ENCODE measurements at places on chromosomes 12 and 14. TPM values are rescaled to one million over a fixed set of nuclear protein-coding genes. Genes with fewer than 3 reads are reported as not detected.

DNA sequence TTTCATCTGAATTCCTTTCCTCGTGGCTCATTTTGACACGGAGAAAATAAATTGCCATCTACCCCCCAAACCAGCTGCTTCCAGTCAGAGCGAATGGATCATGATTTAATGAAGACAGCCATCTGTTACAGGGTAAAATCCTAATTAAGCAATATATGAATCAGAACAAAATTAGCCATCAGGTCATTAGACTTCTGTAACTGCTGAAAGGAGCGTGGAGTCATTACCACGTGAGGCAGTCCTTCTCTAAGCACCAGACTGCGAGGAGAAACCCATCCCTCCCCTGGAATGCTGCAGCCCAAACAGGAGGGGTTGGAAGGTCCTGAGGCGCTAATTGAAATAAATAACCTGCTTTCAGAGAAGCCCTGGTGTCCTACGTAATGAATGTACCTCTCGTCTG lies 51.1 kb upstream of the TCL1A start:
- H3K27ac ChIP-seq = no peak overlapping the region
- H3K27me3 ChIP-seq = no peaks in the 10 kb centered on the region
- DNase-seq = peak; percentile 39
- no peaks in the 10 kb centered on the region for H3K4me1 ChIP-seq
- no peak overlapping the region for H3K4me3 ChIP-seq
- no peaks in the 10 kb centered on the region for H3K36me3 ChIP-seq

DNA sequence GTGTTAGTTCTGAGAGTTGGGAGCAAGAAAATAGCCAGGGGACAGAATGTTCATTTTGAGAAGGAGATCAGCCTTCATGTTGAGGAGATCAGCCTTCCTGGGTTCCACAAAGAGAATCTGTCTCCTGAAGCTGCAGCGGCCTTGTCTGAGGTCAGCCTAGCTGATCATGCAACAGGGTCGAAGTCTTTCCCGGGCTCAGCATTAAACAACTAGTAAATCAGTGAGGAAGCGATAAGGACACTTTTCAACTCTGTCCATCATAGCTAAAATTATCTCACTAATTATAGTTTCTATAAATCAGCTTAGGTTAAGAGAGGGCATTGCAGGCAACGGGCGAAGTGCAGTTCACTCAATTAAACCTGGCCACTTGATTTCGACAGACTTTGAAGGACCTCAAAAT lies 7.5 kb downstream of the GSC start:
- no peaks in the 10 kb centered on the region for H3K36me3 ChIP-seq
- no peak overlapping the region for H3K27ac ChIP-seq
- H3K4me3 ChIP-seq = no peak overlapping the region
- no peaks in the 10 kb centered on the region for H3K4me1 ChIP-seq
- peaks cover 30% of the 10 kb centered on the region for H3K27me3 ChIP-seq

GRCh38 chr14:65303899-65304222 lies 108.7 kb upstream of the FUT8 start:
- no peak for DNase-seq
- no peak overlapping the region for H3K4me3 ChIP-seq
- H3K36me3 ChIP-seq = no peaks in the 10 kb centered on the region

Gene CIT
- 81.6 TPM for total RNA-seq

DNA sequence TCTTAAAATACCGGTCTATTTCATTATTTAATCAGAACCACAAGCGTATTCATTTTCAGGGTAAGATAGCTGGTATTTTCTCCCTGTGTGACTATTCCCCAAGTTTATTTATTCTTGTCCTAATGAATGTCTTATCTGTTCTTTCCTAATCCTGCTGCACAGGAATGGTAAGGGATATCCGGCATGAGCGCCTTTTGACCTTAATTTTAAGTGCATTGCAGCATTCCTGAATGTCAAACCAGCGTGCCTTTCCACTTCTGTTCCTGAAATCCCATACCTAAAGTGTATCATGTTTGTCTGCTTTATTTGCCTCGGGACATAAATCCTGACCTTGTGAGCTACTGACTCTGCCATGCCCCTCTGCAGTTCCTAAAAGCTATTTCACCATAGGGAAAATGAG lies 1713.2 kb upstream of the FLRT2 start:
- H3K4me3 ChIP-seq = no peak overlapping the region
- DNase-seq = no peak
- no peak overlapping the region for H3K27ac ChIP-seq
- H3K4me1 ChIP-seq = no peaks in the 10 kb centered on the region

- no peak overlapping the region for H3K4me3 ChIP-seq
- H3K27me3 ChIP-seq = no peaks in the 10 kb centered on the region
- no peak overlapping the region for H3K27ac ChIP-seq
- DNase-seq = no peak
- H3K4me1 ChIP-seq = no peaks in the 10 kb centered on the region
- H3K36me3 ChIP-seq = no peaks in the 10 kb centered on the region
Measured at GRCh38 chr12:94781835-94782234, 131.5 kb upstream of the TMCC3 start.

DNA sequence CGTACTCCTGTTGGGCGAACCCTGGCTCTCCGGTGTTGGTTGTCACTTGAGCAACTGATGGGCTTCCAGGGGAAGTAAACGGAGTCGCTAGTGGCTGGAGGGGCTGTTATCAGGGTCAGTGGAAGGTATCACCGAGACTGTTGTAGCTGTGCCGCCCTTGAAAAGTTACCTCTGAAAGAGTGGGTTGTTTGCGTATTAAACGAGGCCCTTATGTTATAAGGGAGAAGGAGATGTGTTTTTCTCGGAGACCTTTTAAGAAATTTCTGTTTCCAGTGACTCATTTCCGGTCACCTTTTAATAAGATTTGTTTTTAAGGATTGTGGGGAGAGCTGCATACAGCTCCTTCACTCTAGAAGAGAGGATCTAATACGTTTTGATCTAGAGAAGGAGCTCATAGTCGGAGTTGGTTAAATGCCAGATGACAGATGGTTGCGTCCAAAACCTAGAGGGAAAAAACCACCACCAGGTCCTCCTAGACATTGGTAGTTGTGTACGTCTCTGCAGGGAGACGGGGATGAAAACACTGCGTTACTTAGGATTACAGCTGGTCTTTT lies 750 bp upstream of the DBX2 start:
- no peaks in the 10 kb centered on the region for H3K36me3 ChIP-seq
- no peak overlapping the region for H3K27ac ChIP-seq
- peak overlapping the region; percentile 12 for H3K4me3 ChIP-seq
- no peaks in the 10 kb centered on the region for H3K4me1 ChIP-seq

Gene PZP
- 0.31 TPM for total RNA-seq

- no peak for DNase-seq
- peaks cover 6% of the 10 kb centered on the region for H3K4me1 ChIP-seq
- no peaks in the 10 kb centered on the region for H3K36me3 ChIP-seq
- H3K27ac ChIP-seq = no peak overlapping the region
Measured at GRCh38 chr12:807041-807735, 54.8 kb downstream of the WNK1 start.

DNA sequence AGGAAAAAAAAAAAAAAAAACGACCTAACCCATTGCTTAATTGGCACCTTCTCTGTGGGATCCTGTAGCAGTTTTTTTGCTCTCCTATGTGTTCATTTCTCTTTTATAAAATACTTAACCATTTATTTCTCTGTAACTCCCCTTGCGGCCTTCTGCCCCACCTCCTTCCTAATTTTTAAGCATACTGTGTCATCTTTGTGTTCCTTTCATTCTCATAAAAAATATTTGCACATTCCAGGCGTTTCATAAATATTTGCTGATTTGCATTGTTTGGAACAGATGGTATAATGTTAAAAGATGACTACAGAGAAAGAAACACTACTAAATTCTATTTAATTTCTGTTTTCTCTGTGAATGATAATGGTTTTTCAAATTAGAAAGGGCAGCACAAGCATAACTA lies 77.9 kb downstream of the NPAS3 start:
- H3K27ac ChIP-seq = no peak overlapping the region
- H3K4me1 ChIP-seq = no peaks in the 10 kb centered on the region

DNA sequence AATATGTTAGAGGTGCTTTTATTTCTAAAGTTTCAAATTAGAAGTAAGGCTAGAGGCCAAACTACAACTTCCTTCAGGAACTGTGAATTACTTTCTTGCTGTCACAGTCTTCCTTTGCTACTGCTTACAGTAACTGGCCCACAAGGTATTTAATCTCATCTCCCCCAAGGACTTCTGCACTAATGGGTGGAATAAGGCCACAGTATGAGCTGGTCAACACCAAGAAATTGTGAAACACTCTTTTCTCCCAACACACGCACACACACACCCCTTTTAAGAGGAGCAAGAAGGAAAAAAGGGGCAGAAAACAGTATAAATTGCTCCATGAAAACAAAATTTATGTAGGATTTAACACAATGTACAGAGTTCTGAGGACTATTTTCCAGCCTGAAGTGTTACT lies 45.6 kb downstream of the SCAF11 start:
- no peak overlapping the region for H3K4me3 ChIP-seq
- peaks cover 50% of the 10 kb centered on the region for H3K36me3 ChIP-seq
- H3K27me3 ChIP-seq = no peaks in the 10 kb centered on the region
- no peak for DNase-seq

- H3K4me3 ChIP-seq = no peak overlapping the region
- no peaks in the 10 kb centered on the region for H3K4me1 ChIP-seq
- DNase-seq = no peak
- no peak overlapping the region for H3K27ac ChIP-seq
- H3K36me3 ChIP-seq = no peaks in the 10 kb centered on the region
Measured at GRCh38 chr14:61315313-61315712, 6.1 kb upstream of the PRKCH start.

DNA sequence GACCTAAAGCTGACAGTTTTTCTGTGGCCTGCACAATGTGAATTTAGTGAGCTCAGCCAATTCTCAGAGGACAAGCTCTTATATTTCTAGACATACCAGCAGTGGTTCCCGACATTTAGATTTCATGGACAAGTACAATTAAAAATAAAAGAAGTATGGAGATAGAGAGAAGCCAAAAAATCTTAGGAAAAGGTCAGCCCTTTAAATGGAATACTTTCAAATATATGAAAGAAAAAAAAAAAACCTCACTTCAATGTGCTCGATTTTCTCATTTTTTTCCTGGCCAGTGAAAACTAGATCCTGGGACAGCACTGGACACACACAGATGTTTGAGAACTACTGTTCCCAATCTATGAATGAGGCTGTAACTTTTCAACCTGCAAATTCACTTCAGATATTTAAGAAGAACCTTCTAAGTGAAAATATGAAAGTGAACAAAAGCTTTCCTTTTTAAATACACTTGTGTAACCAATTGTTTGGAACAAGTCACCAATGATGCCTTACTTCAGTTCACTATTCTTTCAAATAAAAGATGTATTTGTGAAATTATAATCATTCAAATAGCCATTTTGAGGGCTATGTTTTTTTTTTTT lies 109.4 kb downstream of the SLC38A1 start:
- no peaks in the 10 kb centered on the region for H3K27me3 ChIP-seq
- DNase-seq = no peak
- H3K36me3 ChIP-seq = no peaks in the 10 kb centered on the region
- H3K27ac ChIP-seq = no peak overlapping the region

Gene PRB2
- total RNA-seq = not detected

DNA sequence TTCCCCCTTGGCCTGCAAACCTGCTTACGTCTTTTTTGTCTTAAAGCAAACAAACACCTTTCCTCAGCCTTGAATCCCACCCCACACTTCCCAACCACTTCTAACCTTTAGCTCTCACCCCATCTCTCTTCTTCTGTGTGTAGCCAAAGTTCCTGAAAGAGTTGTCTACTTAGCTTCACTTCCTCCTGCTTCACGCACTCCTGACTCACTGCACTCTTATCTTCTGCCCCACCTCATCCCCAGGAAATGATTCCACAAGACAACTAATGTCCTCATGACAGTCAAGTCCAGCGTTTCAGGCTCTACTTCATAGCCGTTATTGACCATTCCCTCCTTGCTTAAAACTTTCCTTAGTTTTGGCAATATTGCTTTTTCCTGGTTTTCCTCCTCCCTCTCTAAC lies 22.4 kb downstream of the EIF2B2 start:
- DNase-seq = no peak
- H3K4me3 ChIP-seq = no peak overlapping the region
- peaks cover 3% of the 10 kb centered on the region for H3K36me3 ChIP-seq
- no peaks in the 10 kb centered on the region for H3K4me1 ChIP-seq
- no peak overlapping the region for H3K27ac ChIP-seq

DNA sequence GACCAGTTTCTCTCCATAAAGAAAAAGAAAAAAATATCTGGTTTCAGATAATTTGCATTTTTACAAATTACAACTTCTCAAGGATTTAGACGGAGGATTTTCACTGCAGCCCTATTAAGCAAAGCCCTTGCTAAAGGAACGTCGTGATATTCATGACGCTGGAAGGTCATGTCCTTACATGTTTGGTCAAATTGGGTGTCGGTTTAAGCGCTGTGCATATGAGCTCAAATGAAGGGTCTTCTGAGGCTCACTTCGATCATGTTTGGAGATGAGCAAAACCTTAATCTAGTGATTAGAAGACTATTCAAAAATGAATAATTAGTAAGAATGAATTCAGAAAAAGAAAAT lies 67.3 kb upstream of the USP15 start:
- H3K27ac ChIP-seq = no peak overlapping the region
- H3K36me3 ChIP-seq = no peaks in the 10 kb centered on the region
- DNase-seq = no peak
- peaks cover 15% of the 10 kb centered on the region for H3K4me1 ChIP-seq
- H3K27me3 ChIP-seq = peaks cover 25% of the 10 kb centered on the region

- no peak for DNase-seq
- H3K4me3 ChIP-seq = no peak overlapping the region
- no peak overlapping the region for H3K27ac ChIP-seq
- no peaks in the 10 kb centered on the region for H3K27me3 ChIP-seq
Measured at GRCh38 chr14:50822501-50823042, 8.4 kb downstream of the NIN start.

DNA sequence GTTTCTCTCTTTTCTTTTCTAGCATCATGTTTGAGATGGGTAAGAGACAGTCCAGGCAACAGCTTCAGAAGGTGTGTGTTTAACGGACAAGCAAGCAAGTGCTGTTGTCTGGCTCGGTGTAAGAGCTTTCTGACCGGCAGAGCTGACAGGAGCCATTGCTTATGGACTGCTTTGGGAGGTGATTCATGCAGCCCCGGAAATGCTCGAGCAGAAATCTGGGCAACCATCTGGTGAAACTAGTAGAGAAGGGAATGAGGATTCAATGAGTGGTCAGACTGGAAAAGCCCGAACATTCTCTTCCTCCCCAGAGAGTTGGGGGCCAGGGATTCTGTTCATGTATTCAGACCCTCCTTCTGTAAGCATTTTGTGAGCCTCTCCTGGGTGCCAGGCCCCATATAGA lies 24.4 kb downstream of the TUNAR start:
- no peaks in the 10 kb centered on the region for H3K27me3 ChIP-seq
- no peaks in the 10 kb centered on the region for H3K4me1 ChIP-seq
- no peaks in the 10 kb centered on the region for H3K36me3 ChIP-seq
- no peak overlapping the region for H3K4me3 ChIP-seq

DNA sequence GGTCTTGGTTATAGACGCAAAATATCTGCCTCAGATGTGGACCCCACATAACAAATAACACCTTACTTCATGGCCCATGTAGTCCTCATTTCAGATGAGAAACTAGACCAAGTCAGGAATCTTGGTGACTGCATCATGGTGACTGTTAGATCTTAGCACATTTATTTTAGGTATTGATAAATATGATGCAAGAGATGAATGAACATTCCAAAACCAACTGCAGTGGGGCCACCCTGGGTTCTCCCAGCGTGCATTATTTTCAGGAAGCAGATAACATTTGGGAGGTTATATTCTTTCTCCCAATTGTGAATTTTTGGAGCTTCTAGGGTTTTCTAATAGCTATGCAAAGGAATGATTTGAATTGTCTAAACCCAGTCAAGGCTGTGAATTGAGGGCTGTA lies 55.2 kb upstream of the PTGR2 start:
- H3K4me3 ChIP-seq = no peak overlapping the region
- no peaks in the 10 kb centered on the region for H3K27me3 ChIP-seq
- peaks cover 6% of the 10 kb centered on the region for H3K4me1 ChIP-seq
- no peak overlapping the region for H3K27ac ChIP-seq

GRCh38 chr12:12460935-12461922 lies 101.4 kb downstream of the DUSP16 start:
- H3K27ac ChIP-seq = no peak overlapping the region
- no peaks in the 10 kb centered on the region for H3K27me3 ChIP-seq
- H3K4me1 ChIP-seq = no peaks in the 10 kb centered on the region
- H3K4me3 ChIP-seq = no peak overlapping the region
- DNase-seq = no peak

Gene FAM181A
- not detected for total RNA-seq
